ENCODE measurements at places on chromosomes 11 and 22. TPM values are rescaled to one million over a fixed set of nuclear protein-coding genes. Genes with fewer than 3 reads are reported as not detected.

The MRGPRE gene
- total RNA-seq = not detected

The INPP5J gene
- total RNA-seq = not detected

The CDON gene
- total RNA-seq = 1.7 TPM

The TUB gene
- total RNA-seq = 0.25 TPM

The OR4A16 gene
- not detected for total RNA-seq

The OR8D4 gene
- not detected for total RNA-seq

The HIRA gene
- 17.7 TPM for total RNA-seq

The EIF4G2 gene
- 692 TPM for total RNA-seq

The TREH gene
- total RNA-seq = not detected

The MLC1 gene
- not detected for total RNA-seq

The VPS51 gene
- total RNA-seq = 259 TPM

The CREB3L1 gene
- total RNA-seq = 0.33 TPM

The PARVG gene
- 0.44 TPM for total RNA-seq

The RAC2 gene
- total RNA-seq = 394 TPM

The SAA2 gene
- not detected for total RNA-seq

The UCP2 gene
- total RNA-seq = 4.1 TPM

The FGF3 gene
- total RNA-seq = not detected

The TEF gene
- 2.1 TPM for total RNA-seq

The ACTN3 gene
- not detected for total RNA-seq

The C11orf86 gene
- total RNA-seq = not detected

The NRIP3 gene
- 9.2 TPM for total RNA-seq

The CD3D gene
- total RNA-seq = not detected

The HOATZ gene
- not detected for total RNA-seq

The OSM gene
- not detected for total RNA-seq

The F2 gene
- total RNA-seq = 0.10 TPM

The CRYBB2 gene
- total RNA-seq = not detected

The ST14 gene
- total RNA-seq = under 0.01 TPM

The C11orf21 gene
- total RNA-seq = not detected
